ENCODE measurements at places on chromosomes 11 and 22.

GRCh38 chr11:125111343-125112207 lies at the start of gene TMEM218:
Gene TMEM218 (minus strand): TSS chr11:125111626. CDS start chr11:125102241, 9,385 bp downstream.
- peak; percentile 86 for DNase-seq

- DNase-seq: no peak
Observed at GRCh38 chr22:35612903-35613302, 4.2 kb downstream of the MB start.

DNA sequence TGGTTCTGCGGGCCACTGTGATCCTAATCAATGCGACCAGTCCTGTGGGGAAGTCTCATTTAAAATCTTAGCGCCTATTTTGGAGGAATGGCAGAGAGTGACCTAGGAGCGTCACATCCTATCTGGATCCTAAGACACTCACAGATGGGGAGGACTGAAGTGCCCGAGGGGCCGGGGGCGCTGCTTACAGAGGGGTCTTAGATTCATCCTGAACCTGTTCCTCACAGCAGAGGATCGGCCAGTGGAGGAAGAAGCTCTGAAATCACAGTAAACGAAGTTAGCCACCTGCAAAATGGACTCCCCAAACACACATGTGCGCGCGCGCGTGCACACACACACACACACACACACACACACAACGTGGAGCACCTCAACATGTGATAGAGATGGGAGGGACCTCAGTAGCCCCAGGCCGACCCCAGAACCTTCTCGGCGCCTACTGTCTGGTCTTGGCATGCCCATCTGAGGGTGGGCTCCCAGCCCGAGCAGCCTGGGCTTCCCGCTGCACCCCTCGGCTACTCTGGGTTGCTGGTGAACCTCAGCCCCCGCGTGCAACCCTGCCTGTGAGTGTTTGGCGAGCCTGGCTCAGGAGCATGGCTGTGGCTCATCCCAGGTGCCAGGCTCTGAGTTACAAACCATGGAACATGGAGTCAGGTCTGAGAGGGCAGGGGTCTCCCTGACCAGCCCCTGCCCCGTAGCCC lies 613.3 kb downstream of the TBC1D22A start:
- DNase-seq: no peak

- DNase-seq: no peak
Observed at GRCh38 chr22:39117585-39118191, 20.6 kb downstream of the APOBEC3H start.

- DNase-seq: no peak
Observed at GRCh38 chr11:43138621-43139140, 173.1 kb upstream of the API5 start.

DNA sequence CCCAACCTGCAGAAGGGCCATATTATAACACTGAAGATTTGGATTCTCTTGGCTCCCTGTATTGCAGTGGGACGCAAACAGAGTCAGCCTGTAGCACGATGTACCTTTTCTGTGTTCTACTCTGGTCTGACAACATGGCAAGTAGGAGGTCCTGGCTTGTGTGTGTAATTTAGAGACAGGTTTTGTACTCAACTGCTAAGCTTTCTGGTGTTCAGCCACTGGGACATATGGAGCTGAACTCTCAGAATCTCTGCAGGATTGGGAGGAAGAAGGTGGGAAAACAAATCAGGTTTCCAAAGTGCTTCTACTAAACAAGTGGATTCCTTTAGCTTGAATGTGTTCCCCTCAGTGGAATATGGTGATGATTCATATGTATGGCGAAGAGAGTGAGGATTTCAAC lies 192.5 kb upstream of the MTMR2 start:
- no peak for DNase-seq

DNA sequence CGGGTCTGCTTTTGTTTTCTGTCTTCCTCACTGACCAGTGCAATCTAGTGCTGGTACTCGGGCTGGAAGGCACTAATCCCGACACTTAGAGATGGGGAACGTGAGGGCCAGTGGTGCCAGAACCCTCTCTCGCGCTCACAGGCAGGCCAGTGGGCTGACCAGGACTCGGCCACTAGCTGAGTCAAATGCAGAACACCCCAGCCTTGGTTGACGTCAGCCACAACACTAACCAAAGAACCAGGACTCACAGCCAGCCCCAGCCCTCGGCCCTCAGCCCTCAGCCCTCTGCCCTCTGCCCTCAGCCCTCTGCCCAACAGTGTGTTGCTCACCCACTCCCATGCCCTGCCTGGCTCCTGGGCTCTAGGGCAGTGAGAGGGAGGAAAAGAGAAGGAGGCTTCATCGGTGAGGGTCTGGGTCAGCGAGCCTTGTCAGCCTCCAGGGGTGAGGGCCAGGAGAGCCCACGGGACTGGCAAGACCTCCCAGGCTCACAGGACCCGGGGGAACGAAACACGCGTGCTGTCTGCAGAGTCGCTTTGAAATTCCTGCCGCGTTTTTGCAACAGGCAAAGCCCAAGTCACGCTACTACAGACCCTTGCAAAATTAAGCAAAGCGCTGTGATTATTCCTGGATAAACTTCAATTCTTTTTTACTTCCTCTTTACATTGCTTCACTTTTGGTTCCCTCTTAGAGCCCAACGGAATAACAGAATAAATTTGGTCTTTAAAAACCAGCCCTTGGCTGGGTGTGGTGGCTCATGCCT lies 27.5 kb downstream of the KIAA0930 start:
- no peak for DNase-seq

GRCh38 chr11:44904261-44905020 lies 46.2 kb downstream of the TP53I11 start:
- no peak for DNase-seq

DNA sequence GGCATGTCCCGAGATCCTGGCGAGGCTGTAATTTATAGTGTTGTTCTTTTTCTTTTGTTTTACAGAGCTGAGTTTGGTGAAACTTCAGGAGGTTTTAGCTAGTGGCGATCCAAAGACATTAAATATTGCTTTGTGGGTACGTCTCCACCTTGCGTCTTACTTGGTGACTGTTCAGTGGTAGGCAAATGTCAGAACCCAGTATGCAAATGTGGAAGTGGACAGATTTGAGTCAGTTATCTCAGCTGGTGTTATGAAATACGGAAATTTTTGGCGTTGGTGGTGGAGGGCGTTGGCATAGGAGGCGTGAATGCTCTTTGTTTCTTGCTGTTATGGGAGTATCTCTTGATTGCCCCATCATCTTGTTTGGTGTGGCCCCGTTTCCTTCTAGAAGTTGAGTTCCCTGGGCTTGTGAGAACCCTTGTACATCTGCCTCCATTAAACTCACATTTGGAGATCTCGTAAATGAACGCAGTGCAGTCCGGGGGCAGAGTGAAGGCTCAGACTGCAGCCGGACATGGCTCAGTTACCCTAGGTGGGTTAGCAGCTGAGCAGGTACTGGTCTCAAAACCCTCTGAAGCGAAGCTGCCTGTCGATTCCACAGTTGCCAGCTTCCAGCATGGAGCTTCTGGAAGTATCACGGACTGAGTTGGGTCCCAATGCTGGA lies 39.9 kb downstream of the PTPRJ start:
- no peak for DNase-seq

DNA sequence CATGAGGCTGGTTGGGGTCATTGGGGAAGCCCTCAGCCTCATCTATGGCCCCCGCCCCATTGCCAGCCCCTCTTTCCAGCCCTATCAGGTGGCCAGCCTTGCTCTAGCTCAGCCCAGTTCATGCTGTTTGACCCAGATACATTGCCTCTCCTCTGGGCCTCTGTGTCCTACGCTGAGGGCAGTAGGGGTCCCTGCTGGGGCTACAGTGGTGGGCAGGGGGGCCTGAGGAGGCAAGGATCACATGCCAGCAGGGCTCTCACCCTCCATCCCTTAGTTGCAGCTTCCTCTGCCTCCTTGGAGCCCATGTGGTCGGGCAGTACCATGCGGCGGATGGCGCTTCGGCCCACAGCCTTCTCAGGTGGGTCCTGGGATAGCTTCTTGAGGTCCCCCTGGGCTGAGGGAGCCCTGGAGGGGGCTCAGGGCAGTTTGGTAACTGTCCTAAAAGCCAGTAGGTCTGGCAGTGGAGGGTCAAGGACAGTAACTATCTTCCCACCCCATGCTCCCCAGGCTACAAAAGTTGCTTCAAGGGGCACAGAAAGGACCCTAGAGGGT lies 19.2 kb downstream of the EMID1 start:
- DNase-seq: no peak

GRCh38 chr11:85827748-85828639 lies 17.1 kb upstream of the SYTL2 start:
- DNase-seq: peak; percentile 86

GRCh38 chr11:11588891-11589290 lies 32.9 kb downstream of the GALNT18 start:
- no peak for DNase-seq

- peak; percentile 36 for DNase-seq
Observed at GRCh38 chr11:110077831-110078325, 15.3 kb upstream of the ZC3H12C start.

GRCh38 chr11:102385085-102386007 lies 38.3 kb downstream of the BIRC2 start:
- no peak for DNase-seq

DNA sequence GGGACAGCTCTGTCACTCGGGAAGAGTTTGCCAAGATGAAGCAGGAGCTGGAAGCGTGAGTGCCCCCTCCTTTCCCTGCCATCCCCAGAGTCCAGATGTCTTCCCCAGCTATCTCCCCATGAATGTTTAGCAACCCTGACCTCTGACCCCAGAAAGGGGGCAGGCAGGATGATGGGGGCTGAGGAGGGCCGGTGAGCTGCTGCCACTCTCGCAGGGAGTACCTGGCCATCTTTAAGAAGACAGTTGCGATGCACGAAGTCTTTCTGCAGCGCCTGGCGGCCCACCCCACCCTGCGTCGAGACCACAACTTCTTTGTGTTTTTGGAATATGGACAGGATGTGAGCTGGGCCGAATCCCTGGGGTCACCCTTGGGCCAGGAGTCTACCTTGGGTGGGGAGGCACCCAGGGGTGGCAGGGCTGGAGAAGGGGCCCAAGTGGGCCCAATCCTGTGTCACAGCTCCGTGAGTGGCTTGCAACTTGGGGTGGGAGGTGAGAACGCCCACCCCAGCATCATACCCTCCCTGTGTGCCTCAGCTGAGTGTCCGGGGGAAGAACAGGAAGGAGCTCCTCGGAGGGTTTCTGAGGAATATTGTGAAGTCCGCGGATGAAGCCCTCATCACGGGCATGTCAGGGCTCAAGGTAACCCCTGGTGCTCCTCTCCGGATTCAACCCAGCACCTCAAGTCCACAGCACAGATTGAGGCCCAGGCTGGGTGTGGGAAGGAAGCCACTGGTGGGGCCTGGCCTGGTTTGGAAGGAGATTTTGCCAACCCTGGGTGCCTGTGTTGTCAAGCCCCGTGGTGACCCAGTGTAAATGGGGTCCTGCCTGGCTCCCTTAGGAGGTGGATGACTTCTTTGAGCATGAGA lies 7.5 kb downstream of the CFL1 start:
- DNase-seq: no peak

- no peak for DNase-seq
Observed at GRCh38 chr11:3107608-3108182, 50.5 kb upstream of the CARS1 start.

- DNase-seq: no peak
Observed at GRCh38 chr22:44585559-44586350, 87.7 kb upstream of the RTL6 start.

DNA sequence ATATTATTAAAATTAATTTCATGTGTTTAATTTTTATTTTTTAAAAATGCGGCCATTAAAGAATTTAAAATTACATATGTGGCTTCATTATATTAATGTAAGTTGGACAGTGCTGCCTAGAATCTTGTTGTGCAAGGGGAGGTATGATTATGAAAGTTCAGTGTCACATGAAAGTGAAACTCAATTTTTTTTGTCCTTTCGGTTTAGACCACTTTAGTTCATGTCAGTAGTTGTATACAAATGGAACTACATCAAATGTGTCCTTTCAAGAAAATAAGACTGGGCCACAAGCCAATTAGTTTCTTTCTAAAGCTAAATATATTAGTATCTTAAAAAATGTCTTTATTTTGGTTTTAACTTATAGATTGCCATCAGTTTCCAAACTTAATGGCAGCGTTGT lies 35.7 kb downstream of the TBCEL start:
- DNase-seq: no peak

DNA sequence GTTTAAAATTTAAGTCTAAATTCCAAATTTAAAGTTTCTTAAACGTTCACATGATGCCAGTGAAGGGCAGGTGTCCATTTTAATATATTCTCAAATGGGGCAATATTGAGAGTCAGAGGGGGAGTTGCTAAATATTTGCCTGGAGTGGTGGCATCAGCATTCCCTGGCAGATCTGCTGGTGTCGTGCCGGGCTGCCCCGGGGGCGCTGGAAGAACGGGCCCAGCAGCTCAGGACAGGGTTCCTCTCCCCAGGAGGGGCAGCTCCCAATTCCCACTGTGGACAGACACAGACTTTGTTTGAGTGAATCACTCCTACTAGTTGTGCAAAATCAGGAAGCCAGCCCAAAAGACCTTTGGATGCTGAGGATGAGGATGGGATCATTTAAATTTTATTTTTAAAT lies 468.7 kb upstream of the B3GAT1 start:
- no peak for DNase-seq

DNA sequence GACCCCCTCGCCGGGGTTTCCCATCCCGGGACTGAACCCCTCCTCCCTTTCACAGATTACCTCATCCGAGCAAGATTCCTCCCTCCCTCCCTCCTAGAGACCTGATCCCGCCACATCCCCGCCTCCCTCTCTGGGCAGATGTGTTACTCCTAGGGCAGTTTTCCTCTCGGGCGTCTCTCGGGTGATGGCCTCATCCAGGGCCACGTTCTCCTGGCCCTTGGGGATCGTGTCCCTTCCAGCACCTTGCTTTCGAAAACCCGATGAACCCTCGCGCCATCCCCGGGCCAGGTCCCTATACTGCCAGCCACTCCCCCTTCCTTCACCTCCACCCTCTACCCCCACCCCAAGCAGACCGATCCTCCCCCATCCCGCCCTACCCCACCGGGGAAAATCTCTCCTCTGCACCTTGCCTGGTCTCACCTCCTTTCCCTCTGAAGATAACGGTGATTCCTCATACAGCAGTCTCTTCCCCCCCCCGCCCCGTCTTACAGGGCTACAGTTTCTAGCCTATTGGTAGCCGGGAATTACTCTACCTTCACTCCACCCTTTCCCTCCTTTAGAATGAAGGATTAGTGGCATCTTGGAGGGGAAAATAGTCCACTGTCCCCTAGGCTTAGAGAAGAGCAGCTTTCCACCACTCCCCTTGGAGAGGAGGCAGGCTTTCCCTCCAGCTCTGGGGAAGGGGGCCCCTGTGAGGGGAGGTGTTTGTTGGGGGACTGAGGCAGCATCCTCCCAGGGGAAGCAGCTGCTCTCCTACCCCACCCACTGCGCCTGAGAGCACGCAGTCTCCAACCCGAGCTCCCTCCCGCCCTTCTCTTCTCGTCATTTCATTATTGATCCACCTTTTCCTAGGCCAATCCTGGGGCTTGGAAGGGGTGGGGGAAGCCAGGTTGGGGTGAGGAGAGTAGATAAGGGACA lies 1.2 kb downstream of the KMT2A start:
- DNase-seq: no peak

DNA sequence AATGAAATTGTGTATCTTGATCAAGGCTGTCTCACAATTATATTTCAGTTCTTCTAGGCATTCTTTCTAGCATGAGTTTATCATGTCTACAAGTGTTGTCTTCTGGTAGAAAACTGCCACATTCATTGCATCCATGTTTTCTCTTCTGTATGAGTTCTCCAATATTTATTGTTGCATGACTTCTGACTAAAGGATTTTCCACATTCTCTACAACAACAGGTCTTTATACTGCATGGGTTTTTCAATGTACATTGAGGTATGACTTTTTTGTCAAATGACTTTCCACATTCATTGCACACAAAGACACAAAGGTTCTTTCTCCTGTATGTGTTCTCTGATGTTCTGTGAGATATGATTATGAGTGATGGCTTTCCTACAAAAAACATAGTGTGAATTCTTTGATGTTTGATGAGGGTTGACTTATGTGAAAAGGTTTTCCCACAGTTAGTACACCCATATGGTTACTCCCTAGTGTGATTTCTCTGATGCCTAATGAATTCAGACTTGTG lies 890.6 kb upstream of the CNTN5 start:
- DNase-seq: no peak

- DNase-seq: peak; percentile 76
Observed at GRCh38 chr11:21472261-21472660, 720.6 kb upstream of the ANO5 start.

All from epithelial cell of proximal tubule (primary cell).